Smooth muscle cell of the brain vasculature (primary cell): ENCODE measurements at places on chromosomes 4 and X.

- no peak for DNase-seq
These were observed 118.5 kb downstream of the PARM1 start for GRCh38 chr4:75051431-75051830.

GRCh38 chrX:22300130-22300529, 27.4 kb downstream of the CBLL2 start:
- DNase-seq, result no peak

- no peak for DNase-seq
These were observed 352.7 kb upstream of the IGFBP7 start for GRCh38 chr4:57462843-57463242.

- DNase-seq, result no peak
These were observed 489.8 kb downstream of the PDGFC start for GRCh38 chr4:156481845-156482244.

- DNase-seq, result no peak
These were observed 29.7 kb upstream of the ADH6 start for GRCh38 chr4:99248714-99249113.

DNA sequence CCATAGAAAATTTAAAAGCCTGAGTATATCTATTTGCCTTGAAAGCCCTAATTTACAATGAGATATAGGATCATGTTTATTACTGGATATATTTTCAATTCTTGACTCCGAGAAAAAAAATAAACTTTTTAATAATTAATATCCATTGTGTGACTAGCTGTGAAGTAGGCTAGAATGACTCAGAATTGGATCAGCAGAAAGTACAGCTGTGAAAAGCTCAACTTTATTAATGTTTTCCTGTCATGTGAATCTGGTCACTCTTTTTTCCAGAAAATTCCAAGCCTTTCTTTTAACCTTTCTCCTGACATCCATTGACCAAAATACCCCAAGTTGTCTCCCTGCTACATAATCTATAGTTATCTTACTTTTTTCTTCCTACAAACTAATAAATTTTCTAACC, 171.8 kb upstream of the PACRGL start:
- DNase-seq, result no peak

DNA sequence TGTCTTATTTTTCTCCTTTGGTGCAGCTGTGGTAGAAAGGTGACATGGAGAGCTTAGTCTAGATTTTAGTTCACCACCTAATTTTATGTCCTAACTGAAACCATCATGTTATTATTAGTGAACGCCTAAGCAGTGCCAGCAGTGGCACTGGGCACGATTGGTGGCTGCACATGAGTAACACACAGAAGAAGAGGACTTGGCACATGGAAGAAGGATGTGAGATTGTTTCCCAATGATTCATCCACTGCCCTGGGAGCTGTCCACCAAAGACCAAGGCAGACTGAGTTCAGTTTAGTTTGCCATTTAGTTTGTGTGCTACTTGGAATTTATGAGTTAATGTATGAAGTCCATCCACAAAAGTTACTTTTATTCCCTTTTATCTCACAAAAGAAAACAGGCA, 68.1 kb upstream of the NAP1L5 start:
- DNase-seq, result no peak

GRCh38 chr4:94728056-94728766, 29.5 kb upstream of the BMPR1B start:
- DNase-seq, result no peak

- DNase-seq, result no peak
These were observed 91.1 kb downstream of the PPP3CA start for GRCh38 chr4:101256222-101256621.

DNA sequence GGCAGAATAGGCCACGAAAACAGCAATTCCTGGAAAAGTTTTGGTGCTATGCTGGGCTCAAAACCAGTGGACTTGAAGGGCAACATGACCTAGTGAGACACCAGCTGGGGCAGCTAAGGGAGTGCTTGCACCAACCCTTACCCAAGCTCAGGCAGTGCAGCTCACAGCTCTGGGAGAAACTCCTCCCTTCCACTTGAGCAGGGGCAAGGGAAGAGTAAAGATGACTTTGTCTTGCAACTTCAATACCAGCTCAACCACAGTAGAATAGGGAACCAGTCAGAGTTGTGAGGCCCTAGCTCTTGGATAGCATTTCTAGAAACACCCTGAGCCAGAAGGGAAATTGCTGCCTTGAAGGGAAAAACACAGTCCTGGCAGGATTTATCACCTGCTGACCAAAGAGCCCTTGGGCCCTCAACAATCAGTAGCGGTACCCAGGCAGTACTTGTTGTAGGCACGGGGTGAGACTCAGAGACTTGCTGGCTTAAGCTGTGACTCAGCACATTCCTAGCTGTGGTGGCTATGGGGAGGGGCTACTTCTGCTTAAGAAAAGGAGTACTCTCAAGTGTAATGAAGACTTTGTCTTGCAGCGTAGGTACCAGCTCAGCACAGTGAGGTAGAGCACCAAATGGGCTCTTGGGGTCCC, 19.7 kb upstream of the ABCG2 start:
- no peak for DNase-seq
